ENCODE measurements at places on chromosomes 13 and 19. TPM values are rescaled to one million over a fixed set of nuclear protein-coding genes. Genes with fewer than 3 reads are reported as not detected.

The ZNF221 gene
- total RNA-seq: 0.67 TPM

The LSR gene
- 28.1 TPM for total RNA-seq

The GARIN5A gene
- 0.64 TPM for total RNA-seq

The DNAAF3 gene
- total RNA-seq: not detected

The SLC10A2 gene
- total RNA-seq: not detected

The GRK1 gene
- total RNA-seq: not detected

DNA sequence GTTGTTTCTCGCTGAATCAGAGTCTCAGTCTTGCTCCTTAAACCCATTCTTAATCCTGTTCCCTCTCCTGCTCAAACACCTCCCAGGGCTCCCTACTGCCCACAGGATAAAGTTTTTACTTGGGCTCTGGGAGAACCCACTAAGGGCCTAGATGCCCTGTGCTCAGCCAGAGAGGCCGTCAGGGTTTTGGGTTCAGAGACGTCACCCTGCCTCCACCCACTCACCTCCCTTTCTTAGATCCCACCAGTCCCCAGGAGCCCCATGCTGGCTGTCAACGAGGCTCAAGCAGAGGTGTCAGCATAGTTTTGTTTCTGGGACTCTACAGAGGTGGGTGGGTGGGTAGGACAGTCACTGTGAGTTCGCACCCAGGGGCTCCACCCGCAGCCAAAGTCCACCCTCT lies 15.5 kb upstream of the CYP4F2 start:
- H3K4me1 ChIP-seq: no peaks in the 10 kb centered on the region
- no peak for DNase-seq
- H3K27ac ChIP-seq: no peak overlapping the region
- no peak overlapping the region for H3K4me3 ChIP-seq

DNA sequence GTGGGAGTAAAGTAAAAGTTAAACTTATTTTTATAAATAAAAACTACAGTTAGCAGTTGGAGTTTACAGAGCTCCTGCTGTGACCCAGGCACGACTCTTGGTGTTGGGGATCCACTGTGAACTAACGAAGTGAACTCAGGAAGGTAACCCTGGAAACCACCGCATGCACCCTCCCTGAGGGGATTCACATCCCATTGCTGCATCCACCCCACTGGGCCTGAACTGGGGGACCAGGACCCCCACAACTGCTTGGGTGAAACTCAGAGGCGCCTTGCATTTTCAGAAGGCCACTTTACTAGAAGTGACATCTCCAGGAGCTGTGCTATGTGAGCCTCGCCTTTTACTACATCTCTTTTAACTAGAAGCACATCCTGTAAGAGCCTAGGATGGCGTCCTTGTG lies 166.4 kb downstream of the TEX29 start:
- no peak overlapping the region for H3K27ac ChIP-seq
- no peak overlapping the region for H3K4me3 ChIP-seq
- H3K36me3 ChIP-seq: no peaks in the 10 kb centered on the region
- no peaks in the 10 kb centered on the region for H3K27me3 ChIP-seq
- no peak for DNase-seq

DNA sequence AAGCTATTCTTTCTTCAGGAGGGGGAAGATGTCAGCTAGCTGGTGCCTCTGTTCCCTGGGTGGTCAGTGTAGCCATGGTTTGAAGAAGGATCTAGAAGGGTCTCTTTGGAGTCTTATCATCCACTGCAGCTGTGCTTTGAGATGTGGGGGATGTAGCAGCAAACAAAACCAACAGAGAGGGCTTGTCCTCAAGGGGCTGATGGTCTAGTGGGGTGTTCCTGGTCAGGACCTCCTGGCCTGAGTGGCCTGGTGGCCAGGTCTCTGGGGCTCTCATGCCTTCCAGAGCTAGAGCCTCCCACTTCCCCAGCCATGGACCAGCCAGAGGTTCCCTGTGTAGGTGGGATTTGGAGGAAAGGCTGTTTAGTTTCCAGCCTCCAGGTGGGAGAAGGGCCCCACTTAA lies 40.3 kb downstream of the LYL1 start:
- peaks cover 13% of the 10 kb centered on the region for H3K4me1 ChIP-seq
- H3K27me3 ChIP-seq: peaks cover 10% of the 10 kb centered on the region
- no peak overlapping the region for H3K27ac ChIP-seq
- H3K4me3 ChIP-seq: no peak overlapping the region
- no peak for DNase-seq

- no peaks in the 10 kb centered on the region for H3K27me3 ChIP-seq
- H3K36me3 ChIP-seq: no peaks in the 10 kb centered on the region
- H3K4me1 ChIP-seq: no peaks in the 10 kb centered on the region
- H3K4me3 ChIP-seq: no peak overlapping the region
- no peak for DNase-seq
Measured at GRCh38 chr13:46569456-46569855, 16.5 kb downstream of the LRCH1 start.

- H3K4me1 ChIP-seq: no peaks in the 10 kb centered on the region
- DNase-seq: no peak
- no peak overlapping the region for H3K27ac ChIP-seq
- H3K36me3 ChIP-seq: no peaks in the 10 kb centered on the region
- H3K4me3 ChIP-seq: no peak overlapping the region
Measured at GRCh38 chr13:26476111-26476781, 81.2 kb upstream of the WASF3 start.

DNA sequence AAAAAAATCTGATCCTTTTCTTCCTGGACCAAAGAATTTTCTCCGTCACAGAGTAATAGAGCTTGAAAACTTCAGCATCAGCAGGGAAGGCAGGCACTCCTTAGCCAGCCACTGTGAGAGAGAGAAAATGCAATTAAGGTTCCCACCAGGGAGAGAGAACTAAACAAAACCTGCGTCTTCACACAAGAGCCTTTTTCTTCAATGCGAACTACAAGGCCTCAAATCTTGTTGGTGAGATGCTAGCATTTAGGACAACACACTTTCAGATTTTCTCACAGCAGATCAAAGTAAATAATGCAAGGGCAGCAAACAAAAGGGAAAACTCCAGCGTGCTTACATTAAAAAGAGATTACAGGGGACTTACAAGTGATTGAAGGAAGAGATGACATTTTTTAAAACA lies 80.1 kb downstream of the DACH1 start:
- H3K4me3 ChIP-seq: no peak overlapping the region
- no peaks in the 10 kb centered on the region for H3K27me3 ChIP-seq
- H3K4me1 ChIP-seq: no peaks in the 10 kb centered on the region

GRCh38 chr13:24742294-24742693 lies 21.7 kb upstream of the RNF17 start:
- H3K4me3 ChIP-seq: no peak overlapping the region
- no peaks in the 10 kb centered on the region for H3K36me3 ChIP-seq
- no peaks in the 10 kb centered on the region for H3K27me3 ChIP-seq
- no peak overlapping the region for H3K27ac ChIP-seq
- peaks cover 2% of the 10 kb centered on the region for H3K4me1 ChIP-seq

- DNase-seq: no peak
- H3K27ac ChIP-seq: no peak overlapping the region
- no peak overlapping the region for H3K4me3 ChIP-seq
Measured at GRCh38 chr13:111401151-111401550, 80.7 kb downstream of the TEX29 start.

GRCh38 chr19:40641281-40641680 lies 40.1 kb downstream of the LTBP4 start:
- no peak overlapping the region for H3K4me3 ChIP-seq
- no peaks in the 10 kb centered on the region for H3K27me3 ChIP-seq
- H3K36me3 ChIP-seq: no peaks in the 10 kb centered on the region
- no peaks in the 10 kb centered on the region for H3K4me1 ChIP-seq
- H3K27ac ChIP-seq: no peak overlapping the region

GRCh38 chr13:103238441-103238840 lies 172.2 kb upstream of the SLC10A2 start:
- H3K36me3 ChIP-seq: no peaks in the 10 kb centered on the region
- H3K4me3 ChIP-seq: no peak overlapping the region
- no peak overlapping the region for H3K27ac ChIP-seq
- H3K27me3 ChIP-seq: no peaks in the 10 kb centered on the region
